ENCODE measurements at places on chromosomes 6 and 20.
A peak's percentile ranks its signal among the peaks of the same experiment; 100 is the strongest.

- no peak for DNase-seq
Observed at GRCh38 chr6:87945966-87946365, 101.7 kb upstream of the SPACA1 start.

DNA sequence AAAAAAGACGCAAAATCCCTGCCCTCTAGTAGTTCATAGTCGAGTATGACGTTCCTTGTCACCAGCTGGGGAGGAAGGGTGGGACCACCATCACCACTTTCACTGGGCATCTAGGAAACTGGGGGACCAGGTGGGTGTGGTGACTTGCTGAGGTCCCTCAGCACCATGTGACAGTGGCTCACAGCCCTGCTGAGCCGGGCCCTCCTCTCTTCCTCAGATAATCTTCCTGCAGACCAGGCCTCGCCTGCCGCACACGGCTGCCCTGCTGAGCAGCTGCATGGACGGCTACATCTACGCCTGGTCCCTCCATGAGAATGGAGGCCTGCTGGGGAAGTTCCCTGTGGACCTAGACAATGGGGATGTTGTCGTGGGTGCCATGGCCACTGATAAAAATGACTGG is 71.5 kb downstream of the EFCAB8 start:
- no peak for DNase-seq

GRCh38 chr6:166195860-166196238 is 28.2 kb upstream of the TBXT start:
- no peak for DNase-seq

GRCh38 chr6:16483315-16483875 is 245.0 kb downstream of the GMPR start:
- DNase-seq: no peak

DNA sequence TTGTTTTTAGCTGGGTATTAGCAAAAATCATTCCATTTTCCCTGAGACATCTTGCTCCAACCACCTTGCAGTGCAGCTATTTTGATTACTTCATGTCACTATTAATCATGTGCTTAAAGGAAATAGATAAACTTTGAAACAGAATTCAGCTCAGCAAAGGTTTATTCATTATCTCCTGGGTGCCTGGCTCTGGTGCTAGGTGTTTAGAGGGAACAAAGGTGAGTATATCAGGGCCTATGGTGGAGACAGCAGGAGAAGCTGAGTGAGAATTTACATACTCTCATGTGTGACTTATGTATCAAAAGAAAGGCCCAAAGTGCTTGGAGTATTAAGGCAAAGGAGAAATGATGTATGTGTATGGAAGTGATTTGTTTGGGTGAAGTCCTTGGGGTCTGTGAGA is 63.8 kb upstream of the BMP2 start:
- no peak for DNase-seq

GRCh38 chr6:7730784-7731227 is 4.9 kb downstream of the BMP6 start:
- DNase-seq: no peak

GRCh38 chr20:10673176-10673841 is 490 bp downstream of the JAG1 start:
- no peak for DNase-seq

DNA sequence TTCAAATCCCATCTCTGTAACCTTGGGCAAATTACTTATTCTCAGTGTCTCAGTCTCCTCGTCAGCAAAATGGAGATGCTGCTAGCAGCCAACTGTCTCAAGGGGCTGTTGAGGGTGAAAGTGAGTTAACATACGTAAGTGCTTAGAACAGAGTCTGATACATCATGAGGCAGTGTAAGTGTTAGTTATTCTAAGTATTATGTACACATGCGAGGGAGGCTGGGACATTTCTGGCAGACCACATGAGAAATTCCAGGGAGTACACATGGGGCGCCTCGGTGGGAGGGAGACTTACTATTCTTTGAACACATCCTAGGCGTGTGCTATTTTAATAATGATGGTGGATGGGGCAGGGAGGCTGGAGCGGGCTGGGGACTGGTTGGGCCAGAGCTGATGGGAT is 99.1 kb downstream of the DLGAP4 start:
- DNase-seq: no peak

DNA sequence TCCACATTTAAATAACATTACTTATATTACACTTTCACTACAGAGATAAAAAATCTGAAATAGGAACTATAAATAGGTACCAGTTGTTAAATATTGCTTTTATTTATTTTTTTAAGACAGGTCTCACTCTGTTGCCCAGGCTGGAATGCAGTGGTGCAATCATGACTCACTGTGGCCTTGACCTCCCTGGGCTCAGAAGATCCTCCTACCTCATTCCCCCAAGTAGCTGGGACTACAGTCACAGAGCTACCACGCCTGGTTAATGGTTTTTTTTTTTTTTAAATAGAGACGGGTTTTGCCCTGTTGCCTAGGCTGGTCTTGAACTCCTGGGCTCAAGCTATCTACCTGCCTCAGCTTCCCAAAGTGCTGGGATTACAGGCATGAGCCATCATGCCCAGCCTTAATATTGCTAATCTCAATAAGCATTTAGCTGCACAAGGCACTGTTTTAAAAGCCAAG is 17.3 kb downstream of the EEF1E1 start:
- no peak for DNase-seq

- no peak for DNase-seq
Observed at GRCh38 chr6:135088281-135088680, 33.7 kb upstream of the HBS1L start.

GRCh38 chr20:64037498-64038213 is 1.7 kb downstream of the C20orf204 start:
- DNase-seq: no peak

DNA sequence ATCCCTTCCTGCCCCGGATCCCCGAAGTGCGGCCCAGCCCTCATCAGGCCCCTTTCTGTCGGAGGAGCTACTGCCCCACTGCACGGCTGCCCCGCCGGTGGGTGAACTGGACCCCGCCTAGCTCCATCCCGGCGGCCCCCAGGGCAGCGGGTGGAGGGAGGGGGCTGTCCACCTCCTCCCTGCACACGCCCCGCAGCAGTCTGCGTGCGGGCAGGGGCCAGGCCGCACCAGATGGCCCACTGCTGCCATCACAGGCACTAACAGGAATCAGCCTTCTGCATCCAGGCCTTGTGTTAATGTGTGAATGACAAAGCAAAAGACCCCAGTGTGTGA is 54.9 kb upstream of the UNC93A start:
- no peak for DNase-seq

- no peak for DNase-seq
Observed at GRCh38 chr20:48339190-48339985, 488.4 kb downstream of the PREX1 start.

- DNase-seq: no peak
Observed at GRCh38 chr6:143034689-143035334, 25.9 kb upstream of the AIG1 start.

- no peak for DNase-seq
Observed at GRCh38 chr6:91196729-91197128, 609.9 kb upstream of the MAP3K7 start.

- DNase-seq: no peak
Observed at GRCh38 chr20:25397821-25398220, 7.2 kb upstream of the ABHD12 start.

DNA sequence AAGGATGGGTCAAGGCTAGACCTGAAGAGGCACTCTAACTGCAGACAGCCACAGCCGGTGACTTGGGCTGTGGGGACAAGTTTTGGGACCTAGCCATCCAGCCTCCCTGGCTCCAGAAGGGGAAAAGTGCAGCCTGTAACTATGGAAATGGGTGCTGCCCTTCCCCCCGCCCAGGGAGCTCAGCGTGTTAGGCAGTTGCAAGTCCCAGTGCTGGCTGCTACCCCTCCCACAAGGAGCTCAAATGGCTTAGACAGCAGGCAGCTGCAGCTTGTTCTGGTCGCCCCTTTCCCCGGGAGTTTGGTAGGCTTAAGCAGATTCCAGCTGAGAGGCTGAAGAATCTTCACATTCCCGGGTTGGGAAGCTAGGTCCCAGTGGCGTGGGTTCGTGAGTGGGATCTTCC is 162.6 kb downstream of the FAM83B start:
- no peak for DNase-seq

DNA sequence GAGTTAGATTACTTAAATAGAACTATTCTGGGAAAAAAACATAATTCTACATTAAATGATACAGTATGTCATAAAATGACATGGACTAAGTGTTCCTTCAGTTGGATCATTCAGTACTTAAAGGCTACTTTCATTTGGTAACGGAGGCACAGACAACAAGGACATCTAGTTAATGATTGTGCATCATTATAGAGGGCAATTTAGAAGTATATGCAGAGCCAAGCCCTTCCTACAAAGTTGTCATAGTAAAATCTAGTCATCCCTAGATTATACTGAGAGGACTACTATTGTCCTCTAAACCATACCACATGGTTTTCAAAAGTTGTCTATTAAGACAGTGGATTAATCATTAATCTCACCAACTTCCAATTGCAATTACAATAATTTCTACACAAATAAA is 53.9 kb upstream of the STXBP5 start:
- no peak for DNase-seq

GRCh38 chr6:102407886-102408741 is 1014.6 kb downstream of the GRIK2 start:
- DNase-seq: no peak

DNA sequence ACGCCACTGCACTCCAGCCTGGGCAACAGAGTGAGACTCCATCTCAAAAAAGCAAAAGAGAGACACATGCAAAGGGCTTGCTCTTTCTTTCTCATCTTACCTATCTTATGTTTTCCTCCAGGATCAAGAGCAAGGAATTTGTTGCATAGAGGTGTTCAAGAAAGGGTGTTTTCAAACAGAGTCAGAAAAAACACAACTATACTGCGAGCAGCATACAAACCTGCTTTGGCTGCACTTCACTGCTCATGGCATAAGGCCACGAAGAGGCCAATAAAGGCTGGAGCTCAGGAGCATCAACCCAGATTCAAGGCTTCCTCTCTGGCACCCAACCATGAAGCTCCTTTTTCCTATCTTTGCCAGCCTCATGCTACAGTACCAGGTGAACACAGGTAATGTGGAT is at the start of gene DEFB129:
Gene DEFB129 (plus strand): TSS at position 301 of the 400 bp plus-strand sequence. CDS start 31 bp downstream, at position 332.
- DNase-seq: no peak

- DNase-seq: no peak
Observed at GRCh38 chr20:62602550-62602949, 39.8 kb upstream of the SLCO4A1 start.

- peak; percentile 3 for DNase-seq
Observed at GRCh38 chr6:83193747-83194566, 800 bp downstream of the RWDD2A start.

GRCh38 chr6:665403-666267 is 8.7 kb upstream of the HUS1B start:
- no peak for DNase-seq

DNA sequence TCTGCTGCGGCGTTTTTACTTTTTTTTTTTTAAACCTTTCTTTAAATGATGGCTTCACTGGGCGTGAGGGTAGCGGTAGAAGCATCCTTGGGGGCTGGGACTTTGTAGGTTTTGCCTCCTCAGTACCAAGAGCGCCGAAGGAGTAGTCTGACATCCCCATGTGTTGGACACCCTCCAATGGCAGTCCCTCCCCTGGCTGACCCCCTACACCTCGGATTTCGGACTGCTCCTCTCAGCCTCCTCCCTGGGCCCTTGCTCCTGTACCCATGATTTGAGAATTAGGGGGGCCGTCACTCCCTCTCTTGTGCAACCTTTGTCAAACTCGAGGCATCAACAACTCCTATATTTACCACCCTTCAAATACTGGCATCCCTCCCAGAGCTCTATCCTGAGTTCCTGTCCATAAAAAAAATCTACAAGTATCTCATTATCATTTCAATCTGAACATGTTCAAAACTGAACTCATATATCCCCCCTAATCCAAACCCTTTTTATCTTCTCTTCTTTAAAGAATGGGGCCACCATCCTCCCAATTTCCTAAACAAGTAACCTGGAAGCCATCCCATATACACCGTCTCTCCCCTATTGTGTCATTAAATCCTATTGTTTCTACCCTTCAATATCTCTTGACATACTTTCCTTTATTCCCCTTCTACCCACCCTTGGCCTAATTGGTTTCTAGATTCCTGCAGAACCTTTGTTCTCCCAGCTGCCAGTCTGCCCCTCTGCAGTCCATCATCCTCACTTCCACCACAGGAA is 1.2 kb upstream of the ARFGEF3 start:
- no peak for DNase-seq

- no peak for DNase-seq
Observed at GRCh38 chr6:100845676-100846075, 35.5 kb downstream of the ASCC3 start.

DNA sequence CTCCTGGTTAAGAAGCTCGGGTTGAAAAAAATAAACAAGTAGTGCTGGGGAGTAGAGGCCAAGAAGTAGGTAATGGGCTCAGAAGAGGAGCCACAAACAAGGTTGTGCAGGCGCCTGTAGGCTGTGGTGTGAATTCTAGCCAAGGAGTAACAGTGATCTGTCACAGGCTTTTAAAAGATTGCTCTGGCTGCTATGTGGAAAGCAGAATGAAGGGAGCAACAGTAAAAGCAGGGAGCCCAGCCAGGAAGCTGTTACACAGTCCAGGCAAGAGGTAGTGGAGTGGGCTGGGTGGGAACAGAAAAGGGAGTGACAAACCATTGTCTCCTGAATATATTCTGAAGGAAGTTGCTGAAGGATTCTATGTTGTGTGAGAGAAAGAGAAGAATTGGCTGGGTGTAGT is 2.0 kb downstream of the HFE start:
- DNase-seq: no peak

DNA sequence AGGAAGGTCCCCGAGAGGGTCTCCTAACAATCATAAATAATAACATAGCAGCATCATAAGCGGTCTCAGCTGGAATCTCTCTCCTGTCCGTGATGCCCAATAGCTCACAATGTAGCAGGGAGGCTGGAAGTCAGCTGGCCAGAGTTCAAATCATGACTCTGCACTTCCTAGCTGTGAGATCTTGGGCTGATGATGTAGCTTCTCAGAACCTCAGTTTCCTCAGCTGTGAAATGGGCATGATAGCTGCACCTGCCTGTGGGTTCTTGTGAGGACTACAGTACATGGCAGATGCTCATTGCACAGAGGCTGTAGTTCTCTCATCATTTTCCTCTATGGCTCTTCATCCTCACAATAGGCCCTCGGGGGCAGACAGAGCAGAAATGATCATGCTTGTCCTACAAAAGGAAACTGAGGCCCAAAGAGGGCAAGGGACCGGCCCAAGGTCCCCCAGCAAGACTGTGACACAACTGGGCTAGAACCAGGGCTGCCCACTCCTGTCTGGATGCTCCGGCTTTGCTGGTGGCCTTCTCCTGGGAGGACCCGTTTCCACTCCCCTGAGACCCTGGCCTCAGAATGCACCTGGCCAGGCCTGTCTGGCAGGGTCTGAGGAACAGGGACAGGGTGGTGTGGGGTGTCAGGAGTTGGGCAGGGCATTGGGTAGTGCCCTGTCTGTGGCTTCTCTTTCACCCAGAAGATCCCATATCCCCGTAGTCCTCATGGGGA is 17.7 kb downstream of the SLC12A5 start:
- no peak for DNase-seq

All from stimulated activated CD4-positive, alpha-beta T cell treated with anti-CD3 and anti-CD28 coated beads, TNF-alpha, amount 100 ng/mL, for 1 hour (primary cell).